ENCODE measurements at places on chromosomes 1 and 21. TPM values are rescaled to one million over a fixed set of nuclear protein-coding genes. Genes with fewer than 3 reads are reported as not detected.

The C1orf116 gene
- polyA plus RNA-seq = 9.4 TPM

GRCh38 chr1:15616373-15617172 is 685 bp upstream of the DDI2 start:
- DNase-seq = peak; percentile 24

- no peak for DNase-seq
Measured at GRCh38 chr1:4752059-4752458, 97.7 kb downstream of the AJAP1 start.

DNA sequence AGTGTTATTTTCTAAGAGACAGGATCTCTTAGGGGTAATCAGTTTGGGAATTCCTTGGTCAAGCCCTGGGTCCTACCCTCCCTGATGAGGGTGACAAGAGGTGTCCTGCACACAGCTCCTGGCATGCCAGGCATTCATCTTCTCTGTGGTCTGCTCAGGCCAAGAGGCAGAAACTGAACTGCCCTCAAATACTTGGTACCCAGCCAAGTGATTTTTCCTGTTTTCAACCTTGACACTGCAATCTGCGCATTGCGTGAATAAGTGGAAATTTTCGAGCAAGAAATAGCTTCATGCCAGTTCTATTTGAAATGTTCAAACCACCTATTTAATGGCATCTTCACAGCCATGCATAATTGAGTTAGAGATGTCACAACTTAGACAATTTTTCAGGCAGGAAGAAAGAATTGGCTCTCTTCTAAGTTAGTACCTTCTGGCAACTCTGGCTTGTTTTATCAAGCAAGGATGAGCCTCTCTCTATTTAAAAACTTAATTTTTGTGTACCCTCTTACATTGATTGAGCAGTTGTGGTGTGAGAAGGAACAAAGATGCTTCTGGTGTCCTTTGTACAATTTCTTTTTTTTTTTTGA is 27.0 kb downstream of the DNM3 start:
- no peak for DNase-seq

DNA sequence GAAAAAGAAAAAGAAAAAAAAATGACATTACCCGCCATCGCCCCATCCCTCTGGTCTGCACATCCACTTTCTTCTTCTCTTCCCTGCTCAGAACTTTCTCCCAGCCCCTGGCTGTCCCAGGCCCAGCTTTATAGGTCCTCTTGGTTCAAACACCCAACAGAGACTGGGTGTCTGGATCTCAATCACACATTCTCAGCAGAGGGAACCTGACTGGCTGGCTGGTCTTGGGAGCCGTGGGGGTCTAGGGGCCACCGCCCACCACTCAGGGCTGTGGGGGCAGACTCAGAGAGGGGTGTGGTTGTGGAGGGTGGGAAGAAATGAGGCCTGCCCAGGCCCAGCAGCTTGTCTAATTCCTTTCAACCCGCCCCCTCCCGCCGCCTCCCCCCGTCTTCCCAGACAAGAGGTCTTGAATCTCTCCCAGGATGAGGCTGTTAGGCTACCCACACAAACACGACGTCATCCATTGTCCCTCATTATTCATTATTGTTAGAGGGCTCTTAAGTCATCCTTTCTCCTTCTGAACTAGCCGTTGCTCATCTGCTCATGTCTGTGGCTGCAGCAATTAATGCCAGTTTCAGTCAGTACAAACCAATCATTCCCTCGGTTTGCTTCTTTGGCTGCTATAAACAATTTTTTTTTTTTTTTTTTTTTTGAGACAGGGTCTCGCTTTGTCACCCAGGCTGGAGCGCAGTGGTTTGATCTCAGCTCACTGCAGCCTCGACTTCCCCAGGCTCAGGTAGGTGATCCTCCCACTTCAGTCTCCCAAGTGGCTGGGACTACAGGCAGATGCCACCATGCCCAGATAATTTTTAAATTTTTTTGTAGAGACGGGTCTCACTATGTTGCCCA is 40.6 kb upstream of the CLIC4 start:
- DNase-seq = no peak

DNA sequence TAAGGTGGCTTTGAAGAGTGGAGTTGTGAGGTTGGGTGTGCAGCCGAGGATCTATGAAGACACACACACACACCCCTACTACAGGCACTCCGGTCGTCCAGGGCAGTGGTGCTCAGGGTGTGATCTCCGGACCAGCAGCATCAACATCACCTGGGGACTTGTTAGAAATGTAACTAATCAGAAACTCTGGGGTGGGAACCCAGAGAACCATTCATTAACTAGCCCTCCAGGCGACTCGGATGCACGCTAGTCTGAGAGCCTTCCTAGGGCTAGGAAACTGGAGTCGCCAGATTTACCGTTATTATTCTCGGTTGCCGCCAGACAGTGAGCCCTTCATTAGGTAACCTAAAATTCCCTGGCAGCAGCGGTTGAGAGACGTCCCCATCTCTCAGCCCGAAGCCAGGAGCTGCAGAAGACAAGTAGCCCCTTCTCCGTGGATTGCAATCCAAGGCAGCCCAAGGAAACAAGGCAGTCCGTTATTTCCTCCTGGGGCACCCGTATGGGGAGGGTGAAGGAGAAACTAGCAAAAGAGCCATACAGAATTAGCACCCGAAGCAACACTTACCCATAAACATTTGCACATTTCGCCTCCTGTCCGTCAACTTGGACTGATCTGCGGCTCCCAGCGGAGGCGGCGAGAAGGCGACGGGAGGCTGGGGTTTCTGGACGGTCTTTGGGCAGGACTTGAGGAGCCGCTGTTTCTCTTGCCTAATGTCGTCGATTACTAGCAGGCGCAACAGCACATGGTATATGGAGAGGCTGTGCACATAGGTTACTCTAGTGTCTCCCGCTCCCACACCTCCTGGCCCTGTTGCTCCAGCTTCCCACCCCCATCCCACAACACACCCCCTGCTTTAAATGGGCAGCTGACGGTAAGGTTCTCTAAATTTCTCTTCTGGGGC is 2.9 kb upstream of the CCN1 start:
- no peak for DNase-seq

The GSTM1 gene
- polyA plus RNA-seq = 21.7 TPM

GRCh38 chr1:176469450-176470010 is 6.6 kb downstream of the PAPPA2 start:
- no peak for DNase-seq

Measured in pancreas (tissue), 10 donors.